ENCODE measurements at places on chromosomes 5 and 9.

- DNase-seq = no peak
These were observed 8.9 kb downstream of the SYNPO start for GRCh38 chr5:150649108-150650020.

DNA sequence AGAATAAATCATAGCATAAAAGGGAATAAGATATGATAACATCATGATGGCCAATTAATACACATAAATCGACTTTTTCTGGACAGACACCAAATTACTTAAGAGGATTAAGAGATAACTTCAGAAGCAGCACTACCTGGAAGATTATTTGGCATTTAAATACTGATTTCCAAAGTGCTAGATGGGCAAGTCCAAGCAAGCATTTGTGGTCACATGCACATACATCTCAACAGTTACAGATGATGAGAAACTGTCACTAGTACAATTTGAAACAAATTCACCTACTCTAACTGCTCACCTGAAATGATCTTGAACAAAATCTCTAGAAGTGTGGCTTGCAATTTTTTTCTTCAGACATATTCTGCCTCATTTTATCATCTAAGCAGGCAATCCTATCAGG is 26.8 kb upstream of the RASGEF1C start:
- no peak for DNase-seq

GRCh38 chr5:151023047-151023615 is 2.7 kb downstream of the GPX3 start:
- no peak for DNase-seq

DNA sequence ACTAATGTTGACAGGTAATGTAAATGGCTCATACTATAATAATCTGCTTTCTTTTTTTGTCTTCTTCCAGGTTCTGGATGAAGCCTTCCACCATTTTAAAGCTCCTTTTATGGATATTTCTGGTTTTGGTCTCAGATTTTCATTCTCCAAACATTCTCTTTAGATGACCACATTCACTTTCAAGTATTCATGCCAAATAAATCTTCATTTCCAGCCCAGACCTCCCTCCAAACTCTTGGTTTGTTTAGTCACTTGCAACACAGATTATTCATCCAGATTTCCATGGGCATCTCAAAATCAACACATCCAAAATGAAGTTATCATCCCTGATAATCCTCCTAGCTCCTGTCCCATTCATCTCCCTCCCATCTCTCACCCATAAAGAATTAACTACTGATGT is 40.3 kb upstream of the SVEP1 start:
- no peak for DNase-seq

DNA sequence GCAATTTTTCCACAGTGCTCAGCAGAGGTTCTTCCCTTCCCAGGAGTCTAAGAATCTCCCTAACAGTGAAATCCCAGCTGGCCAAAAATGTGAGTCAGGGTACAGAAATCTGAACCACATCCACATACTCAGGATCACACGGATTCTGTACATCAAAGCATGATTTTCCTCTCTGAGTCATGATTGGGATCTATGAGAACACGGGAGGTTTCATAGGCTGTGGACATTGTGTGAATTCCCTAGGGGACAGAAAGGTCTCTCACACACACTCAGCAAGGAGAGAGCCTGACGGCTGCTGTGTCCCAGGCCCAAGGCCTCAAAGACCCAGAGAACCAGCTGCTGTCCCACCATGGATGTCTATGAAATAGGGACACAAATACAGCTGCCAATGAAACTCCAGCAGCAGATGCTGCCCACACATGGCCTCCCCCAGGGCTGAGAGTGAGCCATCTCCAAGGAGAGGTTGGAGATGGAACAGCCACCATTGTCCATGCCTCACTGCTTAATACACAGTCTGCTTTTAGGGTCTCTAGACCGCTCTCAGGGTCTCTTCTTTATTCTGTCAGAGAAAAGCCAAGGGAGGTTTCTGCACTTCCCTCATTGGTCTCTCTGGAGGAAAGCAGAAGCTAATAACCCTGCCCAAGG is 102.7 kb downstream of the ADAMTS12 start:
- DNase-seq = no peak

DNA sequence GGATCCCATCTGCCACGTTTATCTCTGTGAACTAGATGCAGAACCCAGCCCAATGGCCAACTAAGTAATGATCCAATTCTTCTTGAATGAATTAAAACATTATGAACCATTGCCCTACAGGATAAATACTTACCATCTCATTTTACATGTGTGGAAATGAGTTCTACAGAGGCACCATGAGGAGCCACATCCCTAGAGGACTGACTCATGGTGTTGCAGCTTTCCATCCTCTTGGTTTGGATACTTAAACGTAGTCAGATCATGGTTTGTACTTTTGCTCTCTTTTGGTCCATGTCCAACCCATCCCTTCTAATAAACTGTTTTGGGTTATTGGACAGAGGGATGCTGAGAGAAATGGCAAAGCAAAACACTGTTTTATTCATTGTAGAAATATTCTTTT is 484.8 kb downstream of the EBF1 start:
- no peak for DNase-seq

Data from NCI-H774 (cell line).